Sciatic nerve (tissue), 2 donors: ENCODE measurements at places on chromosomes 12 and 14.

- DNase-seq: no peak
Measured at GRCh38 chr12:59972905-59973304, 377.1 kb downstream of the SLC16A7 start.

- DNase-seq: no peak
Measured at GRCh38 chr14:82070040-82070439, 536.4 kb upstream of the SEL1L start.

DNA sequence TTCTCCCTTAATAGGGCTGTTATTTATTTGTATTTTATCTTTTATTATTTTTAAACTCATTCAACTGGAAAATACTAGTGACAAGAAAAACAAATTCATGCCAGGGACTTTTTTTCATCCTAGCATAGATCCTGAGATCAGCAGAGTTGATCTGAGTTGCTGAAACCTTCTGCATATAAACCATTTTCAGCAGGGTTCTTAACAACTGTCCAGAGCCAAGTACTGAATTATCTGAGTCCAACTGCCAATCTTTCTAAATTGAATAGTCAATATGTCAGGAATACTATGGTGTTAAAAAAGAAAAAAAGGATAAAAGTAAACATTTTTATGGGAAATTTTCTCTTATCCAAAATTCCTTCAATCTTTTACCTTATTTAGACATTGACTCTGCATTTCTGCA, 28.6 kb downstream of the CDC42BPB start:
- no peak for DNase-seq

GRCh38 chr12:19177754-19178153, 48.2 kb downstream of the PLEKHA5 start:
- DNase-seq: no peak

DNA sequence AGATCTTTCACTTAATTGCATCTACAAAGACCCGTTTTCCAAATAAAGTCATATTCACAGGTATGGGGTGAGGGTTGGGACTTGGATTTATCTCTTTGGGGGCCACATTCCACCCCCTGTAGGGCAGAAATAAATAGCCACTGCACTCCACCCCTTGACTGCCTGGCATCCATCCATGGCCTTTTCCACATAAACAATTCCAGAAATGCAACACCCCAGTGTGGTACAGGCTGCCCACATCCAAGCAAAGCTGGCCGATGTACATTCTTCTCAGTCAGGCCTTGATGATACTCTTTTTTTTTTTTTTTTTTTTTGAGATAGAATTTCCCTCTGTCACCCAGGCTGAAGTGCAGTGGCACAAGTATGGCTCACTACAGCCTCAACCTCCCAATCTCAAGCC, 12.9 kb downstream of the DGLUCY start:
- DNase-seq: no peak

GRCh38 chr12:59708484-59708883, 112.7 kb downstream of the SLC16A7 start:
- DNase-seq: no peak

DNA sequence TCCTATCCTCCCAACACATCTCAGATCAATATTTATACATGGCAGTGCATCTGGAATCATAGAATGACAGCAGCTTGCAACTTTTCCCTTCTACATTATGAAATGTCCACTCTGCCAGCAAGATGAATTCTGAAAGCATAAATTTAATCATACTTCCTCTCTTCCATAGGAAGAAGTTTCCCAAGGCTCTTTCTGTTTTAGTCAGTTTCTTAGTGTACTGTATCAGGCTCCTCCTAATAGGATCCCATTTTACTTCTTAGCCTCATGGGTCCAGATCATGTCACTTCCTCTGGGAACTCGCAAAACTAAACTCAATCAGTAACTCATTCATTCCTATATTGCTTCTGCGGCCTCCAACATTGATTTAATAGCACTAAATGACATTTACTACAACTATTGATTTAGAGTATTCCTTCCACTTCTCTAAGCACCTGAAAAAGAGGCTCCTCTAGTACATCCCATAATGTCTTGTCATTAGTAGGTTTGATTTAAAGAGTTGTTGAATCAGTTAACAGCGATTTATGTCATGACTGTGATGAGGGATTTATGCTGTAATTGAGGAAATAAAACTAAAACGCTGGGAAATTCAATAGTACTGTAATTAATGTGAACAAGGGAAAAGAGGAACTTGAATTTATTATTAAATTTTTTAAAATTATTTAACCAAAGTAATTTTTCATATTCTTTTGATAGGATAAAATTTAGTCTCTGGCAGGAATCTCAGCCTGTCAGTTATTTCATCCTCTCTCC, 4.0 kb downstream of the CLEC1A start:
- DNase-seq: no peak

DNA sequence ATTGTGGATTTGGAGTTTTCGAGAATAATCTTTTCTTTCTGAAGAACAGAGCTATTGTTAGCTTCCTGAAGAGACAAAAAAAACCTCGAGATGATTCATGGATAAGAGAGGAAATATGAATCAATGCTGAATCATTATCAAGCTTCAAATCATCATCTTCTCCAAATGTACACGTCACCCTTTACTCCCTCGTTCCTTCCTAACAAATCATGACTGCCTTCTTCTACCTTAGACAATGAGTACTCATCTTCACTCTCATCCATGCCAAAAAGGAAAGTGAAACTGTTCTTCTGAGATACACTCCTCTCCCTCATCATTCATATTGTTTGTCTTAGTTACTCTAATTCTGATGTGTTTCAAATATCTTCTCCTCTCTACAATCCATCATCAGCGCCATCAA, 1115.8 kb upstream of the ATXN7L3B start:
- DNase-seq: no peak
